ENCODE measurements at places on chromosomes 6 and 20. TPM values are rescaled to one million over a fixed set of nuclear protein-coding genes. Genes with fewer than 3 reads are reported as not detected.

Gene KIF13A
- 56.2 TPM for total RNA-seq

Gene FRMD1
- not detected for total RNA-seq

Gene TSPO2
- total RNA-seq, result not detected

Gene CCN6
- not detected for total RNA-seq

Gene FAM83C
- under 0.01 TPM for total RNA-seq

Gene NSFL1C
- total RNA-seq, result 22.0 TPM

Gene CYP39A1
- total RNA-seq, result under 0.01 TPM

Gene TRIM15
- not detected for total RNA-seq

Gene UBE2C
- 7.9 TPM for total RNA-seq

Gene NKX2-4
- total RNA-seq, result not detected

Gene DLK2
- total RNA-seq, result 0.28 TPM

Gene PTK6
- not detected for total RNA-seq

Gene OR2H2
- total RNA-seq, result not detected

Gene GNAS-AS1
- 0.58 TPM for total RNA-seq

Gene PHACTR3
- not detected for total RNA-seq

Gene OR2J1
- total RNA-seq, result not detected

Gene DZANK1
- 0.56 TPM for total RNA-seq

Gene KCNQ5
- total RNA-seq, result 5.1 TPM

Gene ABHD16B
- total RNA-seq, result not detected

Gene KIAA1755
- 2.5 TPM for total RNA-seq

Gene IL17A
- not detected for total RNA-seq

Gene ZBP1
- not detected for total RNA-seq

Gene ADTRP
- total RNA-seq, result 1.1 TPM

Gene TFAP2D
- total RNA-seq, result not detected

Gene C20orf202
- total RNA-seq, result not detected

Gene OR12D3
- total RNA-seq, result not detected

Gene ZNF184
- total RNA-seq, result 6.9 TPM

Gene GRM1
- under 0.01 TPM for total RNA-seq

Gene MAP7
- total RNA-seq, result 1.4 TPM

Gene RFX6
- total RNA-seq, result not detected

Gene CST5
- not detected for total RNA-seq

Gene SLC35F1
- not detected for total RNA-seq

Gene FAM229B
- 33.8 TPM for total RNA-seq

Gene PNLDC1
- total RNA-seq, result 0.19 TPM

Gene C6orf118
- total RNA-seq, result not detected

Gene AVP
- total RNA-seq, result not detected

Gene SEL1L2
- total RNA-seq, result not detected

Gene CRISP3
- not detected for total RNA-seq

Gene SALL4
- total RNA-seq, result under 0.01 TPM

Gene PSMA7
- total RNA-seq, result 244 TPM

Gene MTO1
- 24.8 TPM for total RNA-seq

Gene TRIM10
- under 0.01 TPM for total RNA-seq

Gene TRMT11
- total RNA-seq, result 28.2 TPM

Gene SERPINB1
- total RNA-seq, result 11.0 TPM

Gene PGC
- total RNA-seq, result not detected

Gene MICB
- 20.7 TPM for total RNA-seq

Gene SOBP
- total RNA-seq, result 11.6 TPM

Gene TP53TG5
- not detected for total RNA-seq

Gene TAP1
- 62.0 TPM for total RNA-seq

Gene TCP11
- total RNA-seq, result 0.19 TPM

Gene SAMD3
- 28.8 TPM for total RNA-seq

Gene GLP1R
- total RNA-seq, result under 0.01 TPM

Gene FGD2
- total RNA-seq, result not detected

Gene CST9
- not detected for total RNA-seq

Gene ADNP
- 16.5 TPM for total RNA-seq

Gene BPHL
- total RNA-seq, result 11.0 TPM

Gene PRL
- total RNA-seq, result not detected
